ENCODE measurements at places on chromosomes 12 and 14.
A peak's percentile ranks its signal among the peaks of the same experiment; 100 is the strongest.

DNA sequence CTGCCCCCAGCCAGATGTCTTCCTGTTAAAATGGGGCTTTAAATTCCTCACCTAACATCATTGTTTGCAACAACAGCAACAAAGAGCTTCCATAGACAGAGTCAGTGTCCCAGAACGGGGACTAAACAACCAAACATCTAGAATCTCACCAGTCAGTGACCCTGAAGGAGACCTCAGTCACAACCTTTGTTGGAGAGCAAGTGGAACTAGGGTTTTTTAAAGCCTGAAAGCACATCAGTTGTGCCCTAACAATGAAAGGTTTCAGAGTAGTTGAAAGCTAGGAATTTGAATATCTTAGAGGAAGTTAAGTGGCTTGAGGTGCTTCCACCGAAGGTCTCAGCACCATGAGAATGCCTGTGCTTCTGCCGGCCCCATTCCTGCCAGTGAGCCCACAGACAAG is 5.0 kb upstream of the ALDH2 start:
- DNase-seq = no peak

DNA sequence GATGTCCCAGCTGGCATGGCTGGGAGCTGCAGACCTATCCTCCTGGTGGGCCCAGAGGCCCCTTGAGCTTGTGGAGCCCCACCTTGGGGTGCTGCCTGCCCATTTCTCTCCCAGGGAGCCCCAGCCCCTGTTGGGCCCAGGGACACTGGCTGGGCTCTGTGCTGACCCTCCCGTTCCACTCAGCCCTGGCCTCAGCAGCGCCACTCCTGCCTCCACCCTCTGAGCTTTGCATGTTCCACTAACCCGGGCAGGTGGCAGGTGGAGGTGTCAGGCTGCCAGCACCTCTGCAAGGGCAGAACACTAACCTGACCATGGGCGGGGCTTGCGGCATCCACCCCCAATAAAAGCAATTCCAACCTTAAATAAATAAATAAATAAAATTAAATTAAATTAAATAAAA is 299.2 kb downstream of the LRIG3 start:
- DNase-seq = no peak

- DNase-seq = no peak
Observed at GRCh38 chr14:68423686-68424085, 369.2 kb downstream of the ZFP36L1 start.

DNA sequence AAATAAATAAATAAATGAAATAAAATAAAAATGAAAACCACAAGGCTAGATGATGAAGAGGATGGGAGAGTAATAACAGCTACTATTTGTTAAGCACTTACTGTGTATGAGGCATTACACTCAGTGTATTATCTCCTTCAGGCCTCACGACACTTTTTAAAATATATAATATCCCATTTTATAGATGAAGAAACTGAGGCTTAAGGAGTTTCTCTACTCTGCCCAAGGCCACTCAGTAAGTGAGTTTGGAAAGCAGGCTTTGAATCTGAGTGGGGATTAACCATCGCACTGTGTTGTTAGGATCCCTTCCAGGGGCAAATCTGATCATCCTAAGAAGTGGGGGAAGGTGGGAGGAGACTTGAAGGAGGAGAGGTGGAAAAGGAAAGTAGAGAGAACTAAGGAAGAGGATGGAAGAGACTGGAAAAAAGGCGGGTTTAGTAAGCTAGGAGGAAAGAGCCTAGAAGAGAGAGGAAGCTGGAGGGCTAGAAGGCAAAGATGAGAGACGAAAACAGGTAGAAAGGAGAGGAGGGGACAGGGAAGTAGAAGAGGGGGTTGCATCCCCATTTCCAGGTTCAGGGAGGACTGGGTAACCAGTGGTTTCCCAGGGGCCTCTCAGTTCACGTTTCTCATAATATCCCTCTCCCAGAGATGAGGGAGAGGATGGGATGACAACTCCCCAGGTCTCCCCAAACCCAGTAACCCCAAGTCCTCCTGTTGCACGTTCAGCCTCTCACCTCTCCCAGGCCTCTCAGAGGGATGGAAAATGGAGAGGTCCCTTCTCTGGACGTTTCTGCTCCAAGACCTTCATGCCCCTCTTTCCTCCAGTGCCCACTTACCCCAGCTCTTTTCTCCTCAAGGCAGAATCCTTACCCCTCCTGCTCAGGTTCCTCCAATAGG is 1.7 kb downstream of the STAT6 start:
- DNase-seq = no peak

GRCh38 chr14:85546390-85546789 is 16.4 kb downstream of the FLRT2 start:
- DNase-seq = no peak

DNA sequence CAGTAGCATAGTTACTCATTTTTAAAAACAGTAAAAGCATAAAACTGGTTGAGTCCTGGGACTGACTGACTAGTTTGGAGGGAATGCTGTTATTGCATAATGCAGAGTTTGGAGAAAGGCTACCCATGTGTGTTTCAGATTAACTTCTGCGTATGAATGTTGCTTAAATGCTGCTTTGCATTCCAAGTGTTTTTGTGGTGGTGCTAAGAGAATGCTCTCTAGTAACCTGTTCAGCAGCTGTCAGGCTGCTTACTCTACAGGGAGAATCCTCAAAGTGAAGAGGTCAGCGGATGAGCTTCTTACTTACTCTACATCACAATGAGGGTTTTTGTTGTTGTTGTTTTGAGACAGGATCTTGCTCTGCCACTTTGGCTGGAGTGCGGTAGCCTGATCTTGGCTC is 4.3 kb downstream of the DLST start:
- DNase-seq = no peak

DNA sequence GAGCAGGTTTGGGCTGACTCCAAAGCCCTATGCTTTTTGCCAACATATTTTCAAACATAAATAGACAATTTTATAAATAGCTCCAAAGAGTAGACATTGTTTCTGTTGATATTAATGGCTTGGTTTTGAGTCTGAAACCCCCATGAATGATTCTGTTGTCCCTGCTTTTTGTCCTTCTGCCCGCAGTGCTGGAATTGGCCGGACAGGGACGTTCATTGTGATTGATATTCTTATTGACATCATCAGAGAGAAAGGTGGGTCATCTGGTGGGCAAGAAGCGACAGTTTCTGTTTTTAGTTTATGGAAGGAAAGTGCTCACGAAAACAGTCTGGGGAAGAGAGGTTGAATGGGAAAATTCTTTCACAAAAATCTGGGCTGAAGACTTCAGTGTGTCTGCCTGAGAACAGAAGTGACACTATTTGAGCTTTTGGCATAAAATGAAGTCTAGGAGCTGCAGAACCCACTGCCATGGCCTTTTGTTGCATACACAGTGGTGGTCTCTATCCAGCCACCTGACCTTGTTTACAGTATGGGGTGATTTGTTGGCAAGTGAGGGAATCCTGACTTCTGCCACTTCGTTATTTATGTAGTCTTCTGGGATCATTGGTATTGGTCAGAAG is 69.6 kb downstream of the PTPN11 start:
- DNase-seq = no peak

- no peak for DNase-seq
Observed at GRCh38 chr14:89586258-89587135, 169.5 kb upstream of the FOXN3 start.

DNA sequence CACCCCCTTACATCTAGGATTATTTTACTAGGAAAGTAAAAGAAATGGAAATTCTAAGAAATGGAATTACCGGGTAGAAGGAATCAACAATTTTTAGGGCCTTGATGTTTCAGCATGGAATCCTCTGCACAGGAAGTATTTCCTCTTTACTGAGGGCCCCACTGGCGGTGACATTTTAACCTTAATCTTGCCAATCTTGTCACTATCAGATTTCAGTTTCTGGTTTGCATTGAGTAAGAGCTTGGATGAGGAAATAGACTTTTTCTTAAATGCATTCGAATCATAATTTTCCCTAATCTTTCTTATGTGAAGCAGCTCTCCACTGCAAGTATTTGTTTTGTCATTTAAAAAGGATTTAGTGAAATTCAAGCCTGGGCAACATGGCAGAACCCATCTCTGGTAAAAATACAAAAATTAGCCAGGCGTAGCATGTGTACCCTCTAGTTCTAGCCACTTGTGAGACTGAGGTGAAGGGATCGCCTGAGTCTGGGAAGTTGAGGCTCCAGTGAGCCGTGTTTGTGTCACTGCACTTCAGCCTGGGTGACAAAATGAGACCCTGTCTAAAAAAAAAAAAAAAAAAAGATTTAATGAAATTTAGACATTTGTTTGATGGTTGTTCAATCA is 40.7 kb downstream of the TPCN1 start:
- DNase-seq = no peak

- DNase-seq = no peak
Observed at GRCh38 chr14:24160499-24160849, 591 bp upstream of the IRF9 start.

GRCh38 chr12:52925717-52926595 is 21.1 kb upstream of the KRT8 start:
- peak; percentile 73 for DNase-seq

GRCh38 chr14:70821584-70822529 is 12.5 kb upstream of the MAP3K9 start:
- DNase-seq = peak; percentile 58

- DNase-seq = no peak
Observed at GRCh38 chr14:100359881-100360280, 36.7 kb downstream of the SLC25A47 start.

DNA sequence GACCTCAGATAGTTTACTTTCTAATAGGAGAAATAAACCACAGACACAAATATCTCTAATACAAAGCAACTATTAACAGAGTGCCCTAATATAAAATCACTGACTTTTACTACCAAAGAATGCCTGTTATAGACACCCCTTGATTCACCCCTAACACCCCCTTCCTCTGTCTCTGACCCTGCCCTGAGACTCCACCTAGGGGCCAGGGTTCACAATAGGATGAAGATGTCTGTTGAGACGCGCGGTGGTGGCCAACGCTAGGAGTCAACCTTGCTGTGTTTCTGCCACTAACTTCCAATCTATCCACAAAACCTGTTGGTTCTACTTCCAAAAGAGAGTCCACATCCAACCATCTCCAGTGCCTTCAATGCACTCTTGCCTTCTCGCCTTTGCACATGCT is 10.9 kb upstream of the TC2N start:
- no peak for DNase-seq

DNA sequence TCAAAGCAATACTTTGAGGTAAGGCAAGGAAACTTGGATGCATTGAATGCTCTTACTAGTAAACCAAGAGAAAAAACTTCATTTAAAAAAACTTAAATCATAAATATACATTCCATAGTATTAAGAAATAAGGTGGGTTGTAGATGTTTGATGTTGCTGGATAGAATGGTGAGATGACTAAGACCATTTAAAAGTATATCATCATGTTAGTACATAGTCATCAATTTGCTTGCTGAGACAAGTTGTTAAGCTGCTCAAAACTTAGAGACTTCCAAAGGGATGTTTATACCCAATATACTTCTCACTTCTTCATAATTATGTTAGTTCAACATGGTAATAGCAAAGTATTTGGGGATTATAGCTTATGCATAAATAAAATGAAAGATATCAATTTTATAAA is 675.5 kb upstream of the MGAT4C start:
- DNase-seq = no peak

- DNase-seq = no peak
Observed at GRCh38 chr12:9345171-9345570, 137.0 kb upstream of the PZP start.

GRCh38 chr14:104515059-104515810 is 64.3 kb upstream of the C14orf180 start:
- no peak for DNase-seq

- DNase-seq = no peak
Observed at GRCh38 chr12:76375470-76375869, 27.3 kb upstream of the BBS10 start.

DNA sequence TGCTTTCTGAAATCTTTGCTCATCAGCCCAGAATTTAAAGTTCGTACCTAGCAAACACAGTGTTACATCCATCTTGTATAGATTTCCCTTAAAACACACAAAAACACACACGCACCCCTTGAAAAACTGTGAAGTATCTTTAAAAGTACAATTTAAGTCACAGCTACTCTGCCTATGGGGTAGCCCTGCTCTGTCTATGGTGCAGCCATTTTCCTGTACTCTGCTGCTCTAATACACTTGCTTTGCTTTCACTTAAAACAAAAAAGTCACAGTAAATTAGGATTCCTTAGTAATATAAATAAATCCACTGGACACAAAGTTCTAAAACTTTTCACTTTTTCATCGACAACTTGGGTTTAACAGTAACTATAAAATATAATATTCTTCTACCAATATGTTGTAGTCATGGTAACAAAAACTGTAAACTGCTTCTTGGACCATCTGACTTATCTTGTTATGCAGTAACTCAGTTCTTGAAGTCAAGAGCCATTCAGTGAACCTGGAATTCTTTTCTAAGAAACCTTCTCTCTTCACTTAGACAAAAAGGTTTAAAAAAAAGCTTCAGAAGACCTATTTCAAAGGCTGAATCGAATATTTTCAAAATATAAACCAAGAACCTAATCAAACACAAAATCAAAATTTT is 63.5 kb downstream of the MED13L start:
- DNase-seq = no peak

DNA sequence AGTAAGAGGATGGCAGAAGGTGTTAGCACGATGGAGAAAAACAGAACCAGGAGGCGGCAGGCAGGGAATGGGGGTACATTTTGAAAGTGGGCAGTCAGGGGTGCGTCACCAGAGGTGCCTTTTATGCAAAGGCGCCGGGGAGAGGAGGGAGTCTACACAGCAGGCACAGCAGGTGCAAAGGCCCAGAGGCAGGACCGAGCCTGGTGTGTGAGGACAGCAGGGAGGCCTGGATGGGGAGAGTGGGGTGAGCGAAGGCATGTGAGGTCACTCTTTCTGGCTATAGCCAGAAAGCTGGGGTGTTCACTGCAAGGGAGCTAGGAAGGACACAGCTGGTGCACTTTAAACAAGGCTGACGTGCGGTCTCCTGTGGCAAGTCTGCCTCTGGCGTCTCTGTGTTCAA is 65.0 kb downstream of the NCOR2 start:
- DNase-seq = no peak

- DNase-seq = no peak
Observed at GRCh38 chr14:36467332-36467731, 52.7 kb downstream of the NKX2-1 start.

DNA sequence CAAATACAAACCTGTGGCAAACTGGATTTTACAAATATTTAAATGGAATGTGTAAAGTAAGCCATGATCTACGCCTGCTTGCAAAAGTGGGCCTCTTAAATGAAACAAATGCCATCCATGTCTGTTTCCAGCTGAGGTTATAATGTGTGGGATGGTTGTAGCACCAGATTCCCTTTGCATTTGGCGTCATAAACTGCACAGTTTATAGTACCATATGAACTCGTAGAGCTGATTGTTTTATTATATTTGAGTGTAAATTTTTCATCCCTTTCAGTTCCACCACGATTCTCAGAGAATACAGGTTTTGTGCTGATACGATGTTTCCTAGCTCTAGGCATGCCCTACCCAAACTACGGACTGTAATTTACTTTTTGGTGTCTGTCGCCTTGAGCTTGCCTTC is 374.9 kb downstream of the EGLN3 start:
- no peak for DNase-seq

- peak; percentile 45 for DNase-seq
Observed at GRCh38 chr14:64444984-64445845, 20.1 kb upstream of the AKAP5 start.

DNA sequence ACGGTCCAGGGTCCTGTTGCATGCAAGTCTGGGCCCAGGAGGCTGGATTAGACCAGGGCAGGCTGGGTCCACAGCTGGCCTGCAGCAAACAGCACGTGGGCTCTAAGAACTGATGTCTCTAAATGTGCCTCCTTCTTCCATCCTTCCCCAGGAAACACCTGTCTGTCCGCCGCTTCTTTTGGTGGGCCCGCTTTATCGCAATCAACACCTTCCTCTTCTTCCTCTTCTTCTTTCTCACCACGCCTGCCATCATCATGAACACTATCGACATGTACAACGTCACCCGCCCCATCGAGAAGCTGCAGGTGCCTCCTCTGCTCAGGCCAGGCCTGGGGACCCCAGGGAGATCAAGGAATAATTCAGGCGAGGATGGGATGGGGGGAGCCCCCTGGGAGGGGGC is 28.3 kb downstream of the NGB start:
- DNase-seq = no peak

Measured in transverse colon (tissue), 4 donors.